Erythroblast (primary cell): ENCODE measurements at places on chromosomes 5 and 9.

DNA sequence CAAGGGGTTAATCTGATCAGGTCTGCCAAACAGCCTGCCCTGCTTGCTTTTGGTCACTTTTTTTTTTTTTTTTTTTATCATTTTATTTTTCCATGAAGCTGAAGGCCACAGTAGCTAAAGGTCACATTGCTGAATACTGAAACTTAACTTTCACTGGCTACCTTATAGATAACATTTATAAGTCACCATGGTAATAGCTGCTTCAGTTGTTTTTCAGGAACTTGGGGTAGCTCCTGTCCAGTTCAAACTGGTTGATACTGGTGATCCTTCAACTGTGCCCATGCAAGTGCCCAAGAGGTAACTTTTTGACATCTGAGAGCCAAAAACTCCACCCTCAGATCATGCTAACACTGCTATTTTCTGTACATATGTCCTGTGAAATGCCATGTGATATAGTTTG is 68.3 kb upstream of the RGS7BP start:
- DNase-seq = no peak

DNA sequence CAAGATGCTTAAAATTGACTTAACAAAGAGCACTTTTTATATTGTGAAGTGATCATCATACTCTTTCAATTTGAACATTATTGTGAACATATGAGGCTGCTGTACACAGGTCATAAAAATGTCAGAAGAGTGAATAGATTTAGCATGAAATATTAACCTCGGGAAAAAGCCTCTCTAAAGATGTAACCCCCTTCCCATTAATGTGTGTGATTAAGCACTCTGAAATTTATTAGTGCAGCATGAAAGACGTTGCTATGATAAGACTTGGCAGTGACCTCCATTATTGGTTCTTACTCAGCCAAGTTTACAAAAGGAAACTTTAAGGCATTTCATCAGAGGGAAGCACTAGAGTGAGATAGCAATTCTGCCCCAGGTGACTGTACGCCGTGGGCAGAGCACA is 326.5 kb downstream of the NTRK2 start:
- no peak for DNase-seq

- DNase-seq = no peak
These were observed 111.3 kb upstream of the NR5A1 start for GRCh38 chr9:124618476-124618875.

DNA sequence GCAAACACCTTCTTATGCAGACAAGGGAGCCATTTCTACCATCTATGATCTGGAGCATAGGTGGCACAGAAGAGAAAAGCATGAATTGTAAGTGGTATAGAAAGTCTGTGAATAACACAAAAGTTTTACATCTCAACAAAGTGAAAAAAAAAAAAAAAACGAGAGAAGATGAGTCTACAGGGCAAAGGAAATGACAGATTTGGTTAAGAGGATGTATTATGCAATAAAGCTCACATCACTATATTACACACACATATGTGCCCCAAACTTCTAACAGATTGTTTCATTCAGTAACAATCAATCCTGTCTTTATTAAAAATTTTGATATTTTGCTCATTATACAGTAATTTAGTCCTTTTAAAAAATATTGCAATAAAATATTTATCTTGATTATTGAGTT is 49.8 kb downstream of the CERT1 start:
- no peak for DNase-seq
